Hindlimb muscle (tissue), 1 donor: ENCODE measurements at places on chromosomes 7 and 10.

DNA sequence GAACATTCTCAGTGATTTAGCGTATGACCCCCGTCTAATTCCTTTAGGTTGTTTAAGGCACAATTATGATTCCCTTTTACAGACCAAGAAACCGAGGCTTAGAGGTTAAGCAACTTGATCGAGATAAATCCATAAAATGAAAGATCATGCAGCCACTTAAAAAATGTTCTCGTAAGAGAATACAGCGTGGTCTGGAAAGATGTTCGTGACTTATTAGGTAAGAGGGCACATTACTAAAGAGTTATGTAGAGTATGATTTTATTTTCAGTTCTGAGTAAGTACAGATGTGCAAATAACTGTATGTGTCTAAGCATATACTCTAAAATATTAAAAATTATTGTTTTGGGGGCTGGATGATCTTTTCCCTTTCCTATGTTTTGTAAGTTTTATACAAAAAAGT is 575.1 kb downstream of the PARD3 start:
- DNase-seq: no peak

GRCh38 chr7:101868191-101868950 is 50.9 kb downstream of the CUX1 start:
- no peak for DNase-seq

DNA sequence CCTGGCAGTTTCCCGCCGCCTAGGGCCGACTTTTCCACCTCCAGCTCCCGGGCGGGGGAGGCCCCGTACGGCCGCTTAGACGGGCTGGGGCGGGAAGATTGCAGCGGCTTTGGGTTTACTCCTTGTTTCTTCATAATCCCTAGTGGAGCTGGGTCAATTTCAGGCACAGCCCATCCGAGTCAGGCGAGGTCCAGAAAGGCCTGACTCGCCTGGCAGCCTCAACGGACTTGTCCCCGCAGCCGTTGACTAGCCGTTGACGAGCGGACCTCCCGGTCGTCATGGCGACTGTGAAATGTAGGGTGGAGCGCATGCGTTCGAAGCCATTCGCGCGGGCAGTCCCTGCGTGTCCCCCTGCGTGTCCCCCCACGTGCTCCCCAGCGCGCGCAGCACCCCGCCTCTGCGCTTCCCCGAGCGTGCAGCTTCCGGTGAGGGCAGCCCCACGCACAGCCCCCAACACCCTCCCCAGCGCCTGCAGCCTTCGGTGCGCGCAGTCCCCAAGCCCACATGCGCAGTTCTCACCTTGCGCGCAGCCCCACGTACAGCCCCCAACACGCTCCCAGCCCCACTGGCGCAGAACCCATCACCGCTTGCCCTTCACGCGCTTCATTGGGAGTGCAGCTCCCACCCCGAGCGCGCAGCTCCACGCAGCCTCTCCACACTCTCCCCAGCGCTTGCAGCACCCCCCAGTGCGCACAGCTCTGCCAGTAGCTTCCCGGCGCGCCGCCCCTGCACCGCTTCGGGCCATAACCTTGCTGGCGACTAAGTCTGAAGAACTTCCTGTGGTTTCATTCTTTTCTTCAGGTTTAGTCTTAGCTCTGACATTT is 67.8 kb downstream of the TBX20 start:
- peak; percentile 12 for DNase-seq

DNA sequence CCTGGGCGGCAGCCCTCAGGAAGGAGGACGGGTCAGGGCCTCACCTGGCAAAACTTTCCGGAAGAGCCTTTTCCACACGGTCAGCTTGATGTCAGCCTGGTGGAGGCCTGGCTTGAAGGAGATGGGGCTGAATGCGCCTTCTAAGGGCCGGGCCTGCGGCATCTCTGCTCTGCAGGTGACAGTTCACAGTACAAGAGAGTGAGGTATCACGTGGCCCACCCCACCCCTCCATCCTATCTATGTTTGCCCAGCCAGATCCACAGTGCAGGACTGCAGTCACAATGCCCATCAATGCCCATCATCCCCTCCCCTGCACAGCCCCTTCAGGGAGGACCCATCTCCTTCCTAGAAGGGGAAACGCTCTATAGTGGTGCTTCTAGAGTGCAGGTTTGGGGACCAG is 7.9 kb upstream of the NSUN5 start:
- no peak for DNase-seq

DNA sequence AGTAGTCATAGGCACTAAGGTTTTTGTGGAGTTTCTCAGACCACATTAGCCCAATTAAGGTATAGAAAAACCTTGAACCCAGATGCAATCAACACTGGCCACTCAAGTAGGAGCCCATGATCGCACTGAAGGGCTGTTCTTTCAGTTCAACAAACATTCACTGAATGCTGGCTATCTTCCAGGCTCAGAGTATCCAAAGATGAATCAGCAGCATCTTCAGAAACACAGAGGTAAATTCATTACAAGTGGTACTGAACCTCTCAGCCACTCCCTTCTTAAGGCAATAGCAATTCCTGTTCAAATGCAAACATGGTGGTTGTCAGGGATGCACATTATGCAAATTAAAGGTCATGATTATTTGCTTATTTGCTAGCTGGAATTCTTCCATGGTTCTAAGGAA is 17.1 kb downstream of the KCNK18 start:
- no peak for DNase-seq

- DNase-seq: peak; percentile 45
Measured at GRCh38 chr7:84647797-84648757, 453.5 kb upstream of the SEMA3A start.

DNA sequence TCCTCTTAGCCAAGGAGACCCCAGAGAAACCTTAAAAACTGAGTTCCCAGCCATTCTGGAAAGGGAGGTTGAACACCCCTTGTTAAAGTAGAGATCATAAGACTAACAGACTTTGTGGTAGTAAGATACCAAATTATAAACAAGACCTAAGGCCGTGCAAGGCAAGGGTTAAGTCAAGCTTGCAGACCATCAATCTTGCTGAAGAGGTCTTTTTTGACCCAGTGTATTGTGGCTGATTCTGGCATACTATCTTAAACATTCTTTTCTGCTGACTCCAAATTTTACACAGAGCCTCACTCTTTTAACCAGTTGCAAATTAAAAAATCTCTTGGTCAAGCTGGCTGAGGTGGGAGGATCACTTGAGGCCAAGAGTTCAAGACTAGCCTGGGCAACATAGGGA is 1.2 kb upstream of the TBRG4 start:
- DNase-seq: no peak

DNA sequence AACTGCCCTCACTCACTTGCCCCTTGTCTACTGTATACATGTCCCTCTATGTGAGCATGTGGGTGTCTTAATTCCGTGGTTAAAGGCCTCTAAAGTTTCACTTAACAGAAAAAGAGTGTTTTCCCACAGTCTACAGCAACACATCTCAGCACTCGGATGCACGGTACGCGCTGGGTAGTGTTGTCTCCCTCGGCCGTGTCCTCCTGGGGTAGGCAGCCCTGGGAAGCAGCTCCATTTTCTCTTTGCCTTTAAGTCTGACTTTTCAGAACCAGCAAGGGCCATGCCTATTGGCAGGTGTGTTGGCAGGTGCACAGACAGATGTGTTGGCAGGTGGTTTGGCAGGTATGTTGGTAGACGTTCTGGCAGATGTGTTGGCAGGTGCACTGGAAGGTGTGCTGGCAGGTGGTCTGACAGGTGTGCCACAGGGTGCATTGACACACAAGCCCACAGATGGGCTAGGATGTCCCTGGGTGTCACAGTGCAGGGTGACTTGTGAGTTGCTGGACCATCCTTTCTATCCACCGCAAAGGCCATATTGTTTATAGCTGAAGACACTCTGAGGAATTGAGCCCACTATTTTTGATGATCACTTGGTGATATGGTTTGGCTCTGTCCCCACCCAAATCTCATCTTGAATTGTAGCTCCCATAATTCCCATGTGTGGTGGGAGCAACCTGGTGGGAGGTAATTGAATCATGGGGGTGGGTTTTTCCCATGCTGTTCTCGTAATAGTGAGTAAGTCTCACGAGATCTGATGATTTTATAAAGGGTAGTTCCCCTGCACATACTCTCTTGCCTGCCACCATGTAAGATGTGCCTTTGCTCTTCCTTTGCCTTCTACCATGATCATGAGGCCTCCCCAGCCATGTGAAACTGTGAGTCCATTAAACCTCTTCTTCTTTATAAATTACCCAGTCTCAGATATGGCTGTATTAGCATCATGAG is 296.9 kb downstream of the TNS3 start:
- DNase-seq: no peak

- no peak for DNase-seq
Measured at GRCh38 chr7:106773228-106773627, 91.9 kb upstream of the PIK3CG start.

- peak; percentile 58 for DNase-seq
Measured at GRCh38 chr10:58701405-58702135, 188.9 kb downstream of the BICC1 start.

- DNase-seq: no peak
Measured at GRCh38 chr7:37054624-37055241, 330.4 kb upstream of the AOAH start.

GRCh38 chr7:28062197-28062991 is 118.2 kb downstream of the JAZF1 start:
- peak; percentile 67 for DNase-seq

GRCh38 chr10:119358152-119358512 is 150.8 kb downstream of the GRK5 start:
- DNase-seq: no peak

DNA sequence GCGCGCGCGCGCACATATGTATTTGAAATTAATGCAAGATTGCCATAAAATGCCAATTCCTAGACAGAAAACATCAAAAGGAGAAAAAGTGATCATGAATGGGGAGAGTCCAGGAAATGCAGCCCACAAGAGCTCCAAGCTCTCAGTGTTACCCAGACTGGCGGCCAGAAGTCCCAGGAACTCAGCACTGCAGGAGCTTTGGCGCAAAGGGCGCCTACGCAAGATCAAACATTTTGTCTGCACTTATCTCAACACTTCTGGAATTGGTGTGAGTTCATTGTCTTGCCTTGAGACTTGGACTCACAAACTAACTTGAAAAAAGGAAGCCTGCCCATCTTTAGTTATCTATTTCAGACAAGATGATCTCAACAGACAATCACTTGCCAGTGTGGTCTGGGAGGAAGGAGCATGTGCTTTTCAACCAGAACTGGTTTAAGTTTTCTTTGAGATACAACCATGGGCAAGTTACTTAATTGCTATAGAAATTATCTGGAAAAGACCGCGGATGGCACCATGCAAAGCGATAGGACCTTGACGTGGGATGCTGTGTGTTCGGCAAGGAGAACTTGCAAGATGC is 77.2 kb downstream of the KIAA1549 start:
- DNase-seq: no peak

GRCh38 chr10:619710-620109 is 69.8 kb downstream of the DIP2C start:
- DNase-seq: no peak

DNA sequence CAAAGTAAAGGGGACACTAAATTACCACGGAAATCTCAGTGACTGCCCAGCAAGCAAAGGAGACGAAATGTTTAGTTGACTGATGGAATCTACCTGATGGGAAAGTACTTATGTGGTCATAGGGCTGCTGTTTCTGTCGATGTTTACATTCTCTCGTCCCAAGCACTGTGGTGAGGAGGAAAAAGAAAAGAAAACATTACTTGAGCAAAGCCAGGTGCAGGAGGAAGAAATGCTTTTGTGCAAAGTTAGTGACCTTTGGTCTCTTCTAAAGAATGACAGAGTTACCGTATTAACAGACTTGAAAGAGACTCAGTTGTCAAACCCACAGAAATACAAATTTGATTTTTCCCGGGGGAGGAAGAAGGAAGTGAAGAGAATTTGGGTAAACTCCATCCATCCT is 43.3 kb upstream of the FMC1 start:
- no peak for DNase-seq

DNA sequence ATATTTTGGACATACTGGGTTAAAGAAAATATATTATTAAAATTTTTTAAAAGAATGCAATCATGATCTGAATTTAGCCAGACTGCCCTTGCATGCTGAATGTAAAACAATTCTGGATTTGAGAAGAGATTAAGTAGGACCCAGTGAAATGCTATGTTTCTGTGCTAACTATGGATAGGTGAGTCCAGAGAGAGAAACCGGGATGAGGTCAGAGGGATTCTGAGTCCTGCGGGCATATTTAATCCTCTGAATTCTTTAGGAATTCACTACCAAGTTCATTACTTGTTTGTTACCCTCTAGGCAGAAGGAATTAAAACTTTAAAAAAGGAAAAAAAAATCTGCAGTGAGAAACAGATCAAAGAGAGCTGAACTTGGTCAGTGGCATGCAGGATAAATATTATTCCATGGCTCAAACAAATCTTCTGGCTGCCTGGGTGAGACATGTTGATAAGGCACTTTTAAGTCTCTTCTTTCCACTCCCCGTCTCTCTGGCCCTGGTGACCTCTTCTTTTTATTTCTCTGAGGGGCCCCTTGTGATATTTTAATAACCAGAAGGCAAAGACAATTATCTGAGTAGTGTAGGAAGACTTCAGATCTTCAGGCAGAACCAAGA is 50.2 kb upstream of the LYZL1 start:
- no peak for DNase-seq

DNA sequence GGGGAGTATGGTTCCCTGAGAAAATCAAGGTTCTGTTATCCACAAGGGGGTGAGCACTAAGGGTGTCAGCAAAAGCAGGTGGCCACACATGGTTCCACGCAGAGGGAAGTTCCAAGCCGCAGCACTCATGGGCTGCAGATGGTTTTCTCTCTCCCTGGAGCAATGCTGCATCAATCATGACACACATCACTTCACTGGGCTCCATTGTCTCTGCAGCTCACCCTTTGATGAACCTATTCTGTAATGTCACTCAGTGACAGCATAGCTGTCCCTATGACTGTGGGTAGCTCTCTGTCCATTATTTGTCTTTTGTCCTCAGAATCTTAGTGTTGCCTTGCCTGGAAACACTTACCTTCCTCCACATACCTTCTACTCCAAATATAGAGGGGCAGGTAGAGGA is 34.8 kb downstream of the LRRC18 start:
- no peak for DNase-seq

DNA sequence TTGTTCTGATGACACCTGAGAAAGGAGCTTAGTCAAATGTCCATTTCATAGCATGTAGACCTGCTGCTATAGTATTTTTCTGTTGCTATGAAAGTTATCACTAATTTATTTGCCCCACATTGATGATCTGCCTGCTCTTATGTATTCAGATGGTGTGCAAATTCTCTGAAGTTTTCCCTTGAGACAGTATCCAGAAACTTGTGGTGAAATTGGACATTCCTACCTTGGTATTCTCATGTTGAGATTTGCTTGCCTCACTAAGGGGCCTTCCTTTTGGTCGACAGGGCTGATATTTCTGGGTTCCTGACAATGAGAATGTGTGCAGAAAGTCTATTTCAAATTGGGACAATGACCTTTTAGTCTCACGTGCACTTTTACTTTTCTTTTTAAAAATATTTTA is 253.2 kb upstream of the FZD8 start:
- no peak for DNase-seq

- DNase-seq: no peak
Measured at GRCh38 chr7:157423348-157423747, 86.5 kb downstream of the DNAJB6 start.

DNA sequence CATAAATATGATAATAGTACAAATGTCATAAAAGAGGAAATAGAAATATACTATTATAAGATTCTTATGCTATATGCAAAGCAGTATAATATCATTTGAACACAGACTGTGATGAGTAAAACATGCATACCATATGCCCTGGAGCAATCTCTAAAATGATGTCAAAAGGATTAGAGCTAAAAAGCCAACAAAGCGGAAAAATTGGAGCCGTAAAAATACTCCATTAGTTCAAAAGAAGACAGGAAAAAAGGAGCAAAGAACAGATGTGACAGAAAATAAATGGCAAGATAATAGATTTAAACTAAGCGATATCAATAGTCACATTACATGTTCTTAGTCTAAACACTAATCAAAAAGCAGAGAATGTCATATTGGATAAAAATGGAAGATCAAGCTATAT is 191.0 kb upstream of the PLPP4 start:
- no peak for DNase-seq

GRCh38 chr7:26165950-26166683 is 14.1 kb downstream of the NFE2L3 start:
- DNase-seq: no peak
